Spleen (tissue), 13 donors: ENCODE measurements at places on chromosomes 3 and 15. TPM values are rescaled to one million over a fixed set of nuclear protein-coding genes. Genes with fewer than 3 reads are reported as not detected.
A peak's percentile ranks its signal among the peaks of the same experiment; 100 is the strongest.

CRYGS gene
- 7.2 TPM for total RNA-seq

- DNase-seq = no peak
- H3K27me3 ChIP-seq = no peaks in the 10 kb centered on the region
Observed at GRCh38 chr3:177145381-177145780, 51.9 kb downstream of the TBL1XR1 start.

- H3K36me3 ChIP-seq = no peaks in the 10 kb centered on the region
- H3K27ac ChIP-seq = no peak overlapping the region
- DNase-seq = no peak
Observed at GRCh38 chr3:153599685-153600084, 437.7 kb downstream of the RAP2B start.

KCNMB3 gene
- total RNA-seq = 4.6 TPM

ATP13A5 gene
- not detected for total RNA-seq

- no peak for DNase-seq
- H3K27ac ChIP-seq = no peak overlapping the region
- H3K4me1 ChIP-seq = peaks cover 7% of the 10 kb centered on the region
- H3K27me3 ChIP-seq = peaks cover 38% of the 10 kb centered on the region
- no peak overlapping the region for H3K4me3 ChIP-seq
Observed at GRCh38 chr15:90667073-90667754, 49.9 kb upstream of the BLM start.

DNA sequence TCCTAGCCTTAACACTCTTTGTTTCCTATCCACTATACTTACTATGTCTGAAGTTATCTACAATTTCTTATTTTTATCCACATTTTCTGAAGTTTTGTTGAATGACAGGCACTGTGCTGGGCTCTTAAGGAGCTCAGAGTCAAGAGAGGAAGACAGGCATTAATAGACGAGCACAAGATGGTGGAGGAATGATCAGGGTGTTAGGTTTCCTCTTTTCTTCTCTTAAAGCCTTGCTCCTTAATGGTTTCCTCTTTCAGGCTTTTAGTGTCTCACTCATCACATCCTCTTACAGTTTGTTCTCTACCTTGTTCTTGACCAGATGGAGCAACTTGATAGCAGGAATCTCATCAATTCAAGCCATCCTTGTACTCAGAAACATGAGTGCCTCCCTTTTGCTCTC lies 52.9 kb upstream of the BCL6 start:
- no peak for DNase-seq
- H3K4me3 ChIP-seq = no peak overlapping the region
- H3K4me1 ChIP-seq = peaks cover 11% of the 10 kb centered on the region

LHFPL4 gene
- total RNA-seq = not detected

DNA sequence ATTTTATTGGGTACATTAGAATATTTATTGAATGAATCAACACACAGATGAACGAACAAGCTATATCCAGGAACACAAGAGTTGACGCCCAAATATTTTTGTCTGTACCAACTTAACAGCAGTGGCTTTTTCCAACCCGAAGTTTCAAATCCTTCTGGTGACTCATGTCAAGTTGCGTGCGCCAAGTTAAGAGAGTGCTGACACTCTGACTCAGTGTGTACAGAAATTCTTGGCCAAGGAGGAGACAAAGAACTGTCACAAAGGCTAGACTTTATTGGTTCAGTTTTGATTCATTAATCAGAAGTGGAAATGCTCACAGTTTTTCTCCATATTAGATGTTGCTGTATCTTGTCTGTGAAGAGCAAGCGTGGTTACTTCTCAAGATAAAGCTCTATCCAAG lies 59.6 kb upstream of the TSC22D2 start:
- no peaks in the 10 kb centered on the region for H3K36me3 ChIP-seq
- H3K27me3 ChIP-seq = no peaks in the 10 kb centered on the region
- no peak for DNase-seq
- no peak overlapping the region for H3K27ac ChIP-seq
- no peaks in the 10 kb centered on the region for H3K4me1 ChIP-seq

SERPINI2 gene
- not detected for total RNA-seq

GRCh38 chr3:150761831-150762661 lies 923 bp downstream of the SIAH2 start:
- no peaks in the 10 kb centered on the region for H3K27me3 ChIP-seq
- peak; percentile 91 for DNase-seq
- H3K4me3 ChIP-seq = peak overlapping the region; percentile 69
- peaks cover 58% of the 10 kb centered on the region for H3K4me1 ChIP-seq
- peak overlapping the region; percentile 99 for H3K27ac ChIP-seq

DNA sequence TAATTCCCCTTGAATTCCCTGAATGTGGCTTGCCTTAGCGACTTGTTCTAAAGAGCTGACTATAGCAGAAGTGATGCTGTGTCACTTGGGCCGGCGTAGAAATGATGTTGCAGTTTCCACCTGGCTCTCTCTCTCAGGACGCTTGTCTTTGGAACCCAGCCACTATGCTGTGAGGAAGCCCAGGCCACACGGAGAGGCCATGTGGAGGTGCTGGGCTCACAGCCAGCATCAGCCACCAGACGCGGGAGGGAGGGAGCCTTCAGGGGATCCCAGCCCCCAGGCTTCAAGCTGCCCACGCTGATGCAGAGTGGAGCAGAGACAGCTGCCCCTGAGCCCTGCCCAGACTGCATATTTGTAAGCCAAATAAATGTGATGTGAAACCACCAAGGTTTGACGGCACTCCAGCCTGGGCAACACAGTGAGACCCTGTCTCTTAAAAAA lies 18.6 kb downstream of the RNU5B-1 start:
- H3K4me1 ChIP-seq = no peaks in the 10 kb centered on the region
- H3K36me3 ChIP-seq = no peaks in the 10 kb centered on the region
- H3K27ac ChIP-seq = no peak overlapping the region
- no peak overlapping the region for H3K4me3 ChIP-seq
- no peak for DNase-seq

DNA sequence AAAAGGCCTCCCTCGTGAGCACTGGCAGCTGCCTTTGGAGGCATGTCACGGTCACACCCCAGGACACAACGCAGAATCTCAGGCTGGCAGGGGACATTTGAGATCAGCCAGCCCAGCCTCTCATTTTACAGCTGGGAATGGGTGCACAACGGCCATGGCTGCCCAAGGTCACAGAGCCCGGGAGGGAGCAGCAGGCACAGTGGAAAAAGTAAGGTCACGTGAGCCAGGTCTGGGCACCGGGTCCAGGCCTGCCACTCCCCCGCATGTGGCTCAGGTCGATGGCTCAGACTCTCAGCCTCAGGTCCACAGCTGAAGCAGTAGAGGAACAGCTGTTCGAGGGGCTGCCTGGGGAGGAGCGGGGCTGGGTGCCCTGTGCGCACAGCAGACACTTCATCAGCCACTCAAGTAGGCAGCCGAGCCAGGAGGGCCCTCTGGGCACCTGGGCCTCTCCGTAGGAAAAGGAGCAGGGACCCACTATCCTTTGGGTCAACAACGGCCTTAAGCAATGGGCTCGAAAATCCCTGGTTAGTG lies 260.6 kb downstream of the GOLGA6L6 start:
- no peaks in the 10 kb centered on the region for H3K27me3 ChIP-seq
- H3K27ac ChIP-seq = no peak overlapping the region
- H3K4me3 ChIP-seq = no peak overlapping the region
- no peaks in the 10 kb centered on the region for H3K36me3 ChIP-seq
- H3K4me1 ChIP-seq = no peaks in the 10 kb centered on the region

DNA sequence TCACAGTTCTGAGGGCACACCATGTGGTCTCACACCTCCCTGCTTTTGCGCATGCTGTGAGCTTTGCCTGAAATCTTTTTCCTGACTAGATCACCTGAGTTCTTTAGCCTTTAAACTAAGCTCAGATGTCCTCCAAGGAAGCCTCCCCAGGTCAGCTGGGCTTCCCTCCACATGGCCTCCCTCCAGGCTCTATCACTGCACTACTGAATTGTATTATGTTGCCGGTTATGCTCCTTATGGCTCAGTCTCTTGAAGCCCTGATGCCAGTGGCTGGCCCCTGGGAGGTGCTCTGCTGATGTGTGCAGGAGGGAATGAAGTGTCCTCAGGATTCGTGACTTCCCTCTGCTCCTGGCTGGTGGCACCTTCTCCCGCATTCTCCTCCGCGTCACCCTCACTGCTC lies 93.3 kb upstream of the BLM start:
- DNase-seq = no peak
- no peak overlapping the region for H3K4me3 ChIP-seq
- no peak overlapping the region for H3K27ac ChIP-seq
- H3K27me3 ChIP-seq = no peaks in the 10 kb centered on the region
- H3K4me1 ChIP-seq = peaks cover 15% of the 10 kb centered on the region

DNA sequence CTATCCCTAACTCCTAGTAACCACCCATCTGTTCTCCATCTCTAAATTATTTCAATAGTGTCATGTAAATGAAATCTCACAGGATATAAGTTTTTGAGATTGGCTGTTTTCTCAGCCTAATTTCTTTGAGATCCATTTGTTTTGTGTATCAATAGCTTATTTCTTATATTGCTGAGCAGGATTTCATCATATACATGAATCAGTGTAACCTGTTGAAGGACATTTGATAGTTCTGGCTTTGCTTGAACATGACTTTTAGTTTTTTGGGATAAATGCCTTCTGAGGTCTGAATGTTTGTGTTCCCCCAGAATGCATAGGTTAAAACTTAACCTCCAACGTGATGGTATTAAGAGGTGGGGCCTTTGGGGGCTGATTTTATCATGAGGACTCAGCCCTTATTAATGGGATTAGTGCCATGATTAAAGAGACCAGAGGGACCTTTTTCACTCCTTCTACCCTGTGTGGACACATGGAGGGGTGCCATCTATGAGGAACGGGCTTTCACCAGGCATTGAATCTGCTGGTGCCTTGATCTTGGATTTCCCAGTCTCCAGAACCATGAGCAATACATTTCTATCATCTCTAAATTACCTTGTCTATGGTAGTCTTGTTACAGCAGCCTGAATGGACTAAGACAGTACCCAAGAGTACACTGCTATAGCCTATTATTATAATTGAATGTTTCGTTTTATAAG lies 118.3 kb downstream of the FNDC3B start:
- no peak overlapping the region for H3K4me3 ChIP-seq
- H3K36me3 ChIP-seq = no peaks in the 10 kb centered on the region
- H3K27ac ChIP-seq = no peak overlapping the region
- DNase-seq = no peak

DNA sequence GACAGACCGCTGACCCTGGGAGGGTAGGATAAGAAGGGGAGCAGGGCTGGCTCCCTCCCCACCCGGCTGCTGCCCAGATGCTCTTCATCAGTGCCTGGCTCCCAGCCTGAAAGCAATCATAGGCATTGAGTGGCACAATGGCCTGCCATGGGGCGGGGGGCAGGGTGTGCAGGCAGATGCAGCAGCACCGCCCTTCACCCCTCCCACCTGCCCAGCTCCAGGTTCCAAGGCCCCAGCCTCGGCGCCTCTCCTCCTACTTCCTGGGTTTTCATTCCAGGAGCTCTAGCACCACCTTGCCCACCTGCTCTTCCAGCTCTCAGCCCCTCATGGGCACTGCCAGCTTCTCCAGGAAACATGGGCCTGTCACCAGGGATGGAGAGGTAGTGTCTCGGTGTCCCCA lies 101.7 kb downstream of the MEGF11 start:
- peak; percentile 20 for DNase-seq
- no peaks in the 10 kb centered on the region for H3K4me1 ChIP-seq
- no peaks in the 10 kb centered on the region for H3K27me3 ChIP-seq
- no peak overlapping the region for H3K27ac ChIP-seq
- no peaks in the 10 kb centered on the region for H3K36me3 ChIP-seq

DNA sequence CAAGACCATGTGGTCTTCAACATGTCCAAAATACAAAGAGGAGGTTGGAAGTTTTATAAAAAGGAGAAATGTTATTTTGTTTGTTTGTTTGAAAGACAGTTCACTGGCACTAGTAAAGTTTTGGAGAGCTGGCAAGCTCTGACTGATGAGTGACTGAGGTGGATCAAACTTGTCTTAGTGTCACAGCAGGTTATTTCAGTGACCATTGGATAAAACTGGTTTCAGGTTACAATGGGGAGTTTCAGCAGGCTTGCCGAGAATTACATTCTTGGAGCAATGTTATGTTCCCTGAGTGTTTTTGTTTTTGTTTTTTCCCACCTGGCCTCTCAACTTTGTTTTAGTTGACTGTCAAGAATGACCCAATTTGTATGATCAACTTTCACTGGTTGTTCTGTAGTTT lies 414.5 kb upstream of the ARHGEF26 start:
- no peaks in the 10 kb centered on the region for H3K36me3 ChIP-seq
- no peak for DNase-seq
- H3K27ac ChIP-seq = no peak overlapping the region
- no peaks in the 10 kb centered on the region for H3K27me3 ChIP-seq
- H3K4me1 ChIP-seq = no peaks in the 10 kb centered on the region

DNA sequence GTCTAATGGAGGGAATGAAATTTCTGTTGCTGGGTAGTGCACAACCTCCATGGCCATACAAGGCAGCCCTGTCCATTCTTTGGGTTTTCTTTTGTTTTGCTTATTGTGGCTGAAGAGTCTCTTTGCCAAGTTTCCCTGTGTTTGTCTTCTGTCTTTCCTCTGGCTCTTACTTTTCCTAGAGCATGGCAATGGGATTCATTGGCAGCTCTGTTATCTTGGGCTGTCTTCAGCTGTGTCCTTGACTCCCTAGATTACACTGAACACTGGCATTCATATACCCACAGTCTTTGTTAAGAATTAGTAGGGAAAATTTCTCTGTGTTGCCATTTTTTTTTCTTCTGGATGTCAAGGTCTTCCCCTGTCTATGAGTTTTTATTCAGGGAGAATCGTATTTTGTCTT lies 16.1 kb upstream of the DCBLD2 start:
- no peaks in the 10 kb centered on the region for H3K36me3 ChIP-seq
- H3K27ac ChIP-seq = no peak overlapping the region
- H3K4me1 ChIP-seq = no peaks in the 10 kb centered on the region
- no peak overlapping the region for H3K4me3 ChIP-seq
- H3K27me3 ChIP-seq = no peaks in the 10 kb centered on the region
- DNase-seq = no peak

TIGIT gene
- 7.6 TPM for total RNA-seq

DNA sequence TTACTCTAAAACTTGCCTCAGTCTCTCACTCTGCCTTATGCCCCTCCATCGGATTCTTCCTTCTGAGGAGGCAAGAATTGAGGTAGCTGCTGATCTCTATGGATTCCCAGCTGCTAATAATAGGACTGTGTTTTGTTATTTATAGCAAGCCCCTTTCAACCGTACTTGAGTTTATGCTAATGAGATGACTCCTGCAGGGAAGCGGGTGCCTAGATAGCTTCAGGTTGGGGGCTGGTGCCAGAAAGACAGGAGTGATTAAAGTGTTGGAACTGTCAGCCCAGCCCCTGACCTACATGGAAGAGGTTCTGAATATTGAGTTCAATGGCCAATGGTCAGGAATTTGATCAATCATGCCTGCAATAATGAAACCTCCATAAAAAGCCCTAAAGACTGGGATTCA lies 21.8 kb upstream of the LIMD1 start:
- no peaks in the 10 kb centered on the region for H3K27me3 ChIP-seq
- no peak for DNase-seq
- no peaks in the 10 kb centered on the region for H3K36me3 ChIP-seq
- H3K4me1 ChIP-seq = peaks cover 5% of the 10 kb centered on the region
- no peak overlapping the region for H3K27ac ChIP-seq

- H3K36me3 ChIP-seq = peaks cover 57% of the 10 kb centered on the region
- no peak overlapping the region for H3K4me3 ChIP-seq
- no peaks in the 10 kb centered on the region for H3K27me3 ChIP-seq
- no peak for DNase-seq
Observed at GRCh38 chr15:45363334-45363733, 15.0 kb downstream of the GATM start.

GPR62 gene
- total RNA-seq = not detected

ZBTB47 gene
- 22.2 TPM for total RNA-seq
